ENCODE measurements at places on chromosomes 13 and 19.

DNA sequence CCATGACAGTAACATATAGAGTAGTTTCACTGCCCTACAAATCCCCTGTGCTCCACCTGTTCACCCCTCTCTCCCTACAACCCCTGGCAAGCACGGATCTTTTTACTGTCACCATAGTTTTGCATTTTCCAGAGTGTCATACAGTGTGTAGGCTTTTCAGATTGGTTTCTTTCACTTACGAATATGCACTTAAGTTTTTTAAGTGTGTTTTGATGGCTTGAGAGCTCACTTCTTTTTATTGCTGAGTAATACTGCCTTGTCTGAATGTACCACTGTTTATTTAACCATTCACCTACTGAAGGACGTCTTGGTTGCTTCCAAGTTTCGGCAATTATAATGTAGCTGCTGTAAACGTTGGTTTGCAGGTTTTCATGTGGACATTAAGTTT lies 175.1 kb downstream of the ITGBL1 start:
- no peak for DNase-seq

- DNase-seq, result no peak
Observed at GRCh38 chr13:49584771-49585182, 581 bp downstream of the RCBTB1 start.

- no peak for DNase-seq
Observed at GRCh38 chr13:40530961-40531360, 135.5 kb downstream of the FOXO1 start.

DNA sequence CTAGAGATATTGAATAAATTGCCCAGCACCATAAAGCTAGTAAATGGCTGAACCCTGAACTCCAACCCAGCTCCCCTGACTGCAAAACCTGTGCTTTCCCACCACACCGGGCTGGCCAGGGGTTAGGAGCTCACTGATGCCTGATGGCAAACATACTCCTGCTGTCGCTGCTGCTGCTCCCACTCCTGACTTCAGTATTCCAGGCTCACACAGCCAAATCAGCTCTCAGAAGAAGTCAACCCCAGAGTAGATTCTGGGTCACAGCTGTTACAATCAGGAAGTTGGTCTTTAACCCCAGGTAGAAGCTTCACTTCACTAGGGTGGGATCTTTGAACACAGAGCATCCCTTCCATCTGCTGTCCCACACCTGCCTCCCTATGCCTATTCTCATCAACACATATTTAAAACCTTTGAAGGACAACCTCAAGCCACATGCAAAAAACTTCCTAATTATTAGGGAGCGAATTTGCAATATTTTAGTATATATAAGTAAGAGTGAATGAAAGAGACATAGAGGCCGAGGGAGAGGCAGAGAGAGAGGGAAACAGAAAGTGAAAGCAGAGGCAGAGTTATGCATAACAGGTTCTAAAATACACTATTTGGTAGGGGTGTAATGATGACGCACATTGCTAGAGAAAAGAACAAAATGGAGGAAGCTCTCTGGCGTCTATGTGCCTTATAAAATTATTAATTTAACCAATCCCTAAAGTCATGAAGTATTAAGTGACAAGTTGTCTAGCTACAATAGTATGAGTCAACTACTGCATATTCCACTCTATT lies 99.4 kb upstream of the SERP2 start:
- no peak for DNase-seq

DNA sequence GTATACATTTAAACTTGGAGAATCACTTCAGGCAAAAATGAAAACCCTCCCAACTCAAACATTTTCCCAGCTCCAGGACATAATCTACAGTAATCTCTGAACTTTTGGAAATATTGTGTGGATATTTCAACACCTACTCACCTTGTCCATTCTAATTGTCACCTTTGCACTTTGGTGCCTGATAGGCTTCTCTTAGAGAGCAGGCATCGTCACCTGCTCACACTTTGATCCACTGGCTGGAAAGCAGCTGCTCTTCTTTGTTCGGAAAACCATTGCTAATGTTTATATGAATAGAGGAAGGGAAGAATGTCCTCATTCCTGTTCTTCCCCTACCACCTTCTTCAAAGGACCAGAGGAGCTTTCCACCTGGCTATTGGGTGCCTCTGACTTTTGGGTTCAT lies 411.2 kb downstream of the FGF9 start:
- no peak for DNase-seq

GRCh38 chr13:45473627-45474026 lies 8.9 kb downstream of the COG3 start:
- no peak for DNase-seq

DNA sequence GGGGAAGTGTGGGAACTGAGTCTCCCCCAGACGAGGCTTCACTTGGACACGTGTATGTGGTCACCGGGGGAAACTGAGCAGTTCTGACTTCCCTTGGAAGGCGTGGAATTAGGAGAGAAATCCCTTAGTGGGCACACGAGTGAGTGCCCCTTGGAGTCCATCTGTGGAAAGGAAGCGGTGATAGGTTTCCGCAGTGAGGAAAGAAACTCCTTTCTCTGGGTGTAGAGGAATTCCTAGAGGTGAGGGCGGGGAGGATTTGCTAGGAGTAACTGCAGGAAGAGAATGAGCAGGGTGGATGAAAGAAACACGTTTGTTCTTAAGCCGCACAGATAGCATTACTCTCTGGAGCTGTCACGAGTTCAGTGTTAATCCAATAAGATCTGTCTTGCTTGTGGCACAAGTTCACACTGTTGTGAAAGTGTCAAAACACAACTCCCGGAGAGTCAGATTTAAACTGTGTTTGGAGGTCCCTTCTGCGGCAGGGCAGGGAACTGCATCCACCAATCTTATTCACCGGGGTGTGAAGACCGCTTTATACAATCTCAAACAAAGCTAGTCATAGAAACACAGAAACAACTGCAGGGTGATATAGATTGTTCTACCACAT lies 1.2 kb downstream of the KL start:
- DNase-seq, result no peak

DNA sequence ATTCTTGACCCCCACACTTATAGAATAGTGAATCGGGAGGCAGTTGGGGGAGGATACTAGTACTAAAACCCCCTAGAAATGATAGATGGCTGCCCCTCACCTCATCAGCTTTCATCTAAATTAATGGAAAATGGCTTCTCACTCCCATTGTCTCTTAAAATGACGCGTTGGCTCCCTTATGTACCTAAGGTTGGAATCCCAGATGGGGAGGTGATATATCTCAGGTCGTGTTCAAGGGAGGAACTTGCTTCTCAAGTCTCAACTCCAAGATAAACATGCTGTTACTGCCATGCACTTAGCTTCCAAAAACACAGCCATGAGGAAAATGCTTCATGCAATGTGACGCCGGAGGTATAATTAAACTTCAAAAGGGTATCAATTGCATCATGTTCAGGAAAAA lies 18.8 kb upstream of the UBE2L5 start:
- no peak for DNase-seq

- no peak for DNase-seq
Observed at GRCh38 chr13:95509521-95510310, 42.8 kb upstream of the CLDN10 start.

DNA sequence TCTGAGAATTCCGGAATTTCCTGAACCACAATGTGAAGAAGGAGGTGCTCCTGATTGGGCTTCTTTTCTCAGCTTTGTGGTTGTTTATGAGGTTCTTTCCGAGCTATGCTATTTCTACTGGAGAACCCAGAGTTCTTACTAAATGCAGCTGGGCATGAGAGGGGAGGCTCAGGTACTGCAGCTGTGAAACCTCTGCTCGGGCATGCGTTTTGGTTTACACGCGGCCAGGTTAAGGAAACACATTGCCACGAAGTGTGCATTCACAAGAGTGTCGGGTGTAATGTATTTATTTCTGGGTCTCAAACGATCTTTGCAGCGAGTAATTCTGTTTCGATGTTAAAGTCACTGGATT lies 661 bp upstream of the MIR17HG start:
- no peak for DNase-seq

DNA sequence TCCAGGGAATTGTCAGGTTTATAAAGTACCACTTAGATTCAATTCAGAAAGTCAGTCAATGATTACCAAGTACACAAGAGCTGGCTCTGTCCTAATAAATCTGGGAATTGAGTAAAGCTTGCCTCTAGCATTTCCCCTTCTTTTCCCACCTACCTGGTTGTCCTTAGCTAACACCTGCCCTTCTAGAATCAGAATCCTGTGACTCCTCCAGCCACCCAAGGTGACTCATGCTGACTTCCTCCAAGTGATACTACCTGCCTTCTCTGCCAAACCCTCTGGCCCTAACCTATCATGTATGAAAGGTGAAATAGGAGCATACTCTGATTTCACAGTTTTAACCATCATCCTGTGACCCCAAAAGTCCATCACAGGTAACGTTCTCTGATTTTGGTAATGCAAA lies 151.2 kb downstream of the DIAPH3 start:
- DNase-seq, result no peak

Data from stimulated activated CD8-positive, alpha-beta memory T cell treated with anti-CD3 and anti-CD28 coated beads, Interleukin-4, amount 100 ng/mL, for 4 hours (primary cell).